ENCODE measurements at places on chromosomes 11 and 22.

GRCh38 chr11:14669958-14670357, 26.4 kb downstream of the PDE3B start:
- DNase-seq, result no peak

DNA sequence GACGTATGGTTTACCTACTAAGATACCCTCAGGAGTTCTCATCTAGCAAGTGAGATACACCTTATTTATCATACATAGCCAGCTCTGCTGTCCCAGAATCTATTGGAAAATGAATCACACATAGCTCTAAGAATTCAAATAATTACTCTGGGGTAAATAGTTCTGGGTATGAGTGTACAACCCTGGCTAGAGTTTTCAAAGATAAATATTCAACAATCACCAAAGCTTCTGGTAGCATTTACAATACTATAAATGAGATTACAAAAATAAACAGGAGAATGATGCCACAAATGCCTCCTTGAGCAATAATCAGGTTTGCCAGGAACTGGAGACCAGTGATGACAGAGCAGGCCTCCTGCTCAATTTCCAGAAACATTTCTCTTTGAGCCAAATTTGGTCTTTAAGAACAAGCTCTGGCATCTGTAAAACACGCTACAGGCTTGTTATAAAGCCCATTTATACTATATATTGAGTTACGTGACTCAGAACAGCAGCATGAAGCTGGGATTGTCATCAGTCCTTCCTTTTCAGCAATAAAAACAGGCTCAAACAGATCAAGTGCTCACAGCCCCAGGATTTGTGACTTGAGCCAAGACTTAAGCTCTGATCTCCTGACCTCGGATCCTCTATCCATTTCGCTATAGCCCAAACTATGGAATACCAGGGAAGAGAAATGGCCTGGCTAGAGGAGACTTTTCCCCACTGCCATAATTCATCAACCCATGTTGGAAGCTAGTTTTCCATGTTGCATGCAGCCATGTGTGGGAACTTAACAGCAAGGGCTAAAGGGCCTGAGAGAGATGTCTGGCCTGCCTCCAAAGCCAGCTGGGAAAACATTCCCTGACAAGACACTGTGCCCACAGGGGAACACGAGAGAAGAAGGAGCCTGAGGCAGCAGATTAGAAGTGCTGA, 19.7 kb downstream of the RAB30 start:
- DNase-seq, result peak; percentile 15

GRCh38 chr22:26398741-26399153, 30.3 kb upstream of the ASPHD2 start:
- DNase-seq, result peak; percentile 47

DNA sequence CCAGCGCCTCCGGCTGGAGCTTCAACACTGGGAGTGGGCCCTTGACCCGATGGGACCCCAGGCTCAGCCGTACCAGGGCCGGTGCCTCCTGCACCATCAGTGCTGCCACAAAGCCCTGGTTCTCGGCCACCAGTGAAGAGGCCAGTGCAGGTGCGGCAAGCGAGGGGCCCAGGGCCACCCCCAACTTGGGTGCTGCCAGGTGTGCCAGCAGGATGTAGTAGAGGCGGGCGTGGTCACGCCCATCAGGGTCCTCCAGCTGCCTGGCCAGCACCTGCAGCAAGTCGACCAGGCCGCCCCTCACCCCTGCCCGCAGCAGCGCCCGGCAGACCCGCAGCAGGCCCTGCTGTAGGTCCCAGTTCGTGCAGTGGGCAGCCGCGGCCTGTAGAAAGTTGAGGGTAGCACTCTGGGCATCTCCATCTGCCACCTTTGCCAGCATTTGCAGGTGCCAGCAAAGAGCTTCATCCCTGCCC, 2.3 kb downstream of the AP5B1 start:
- DNase-seq, result no peak

GRCh38 chr11:131800452-131800851, 430.0 kb downstream of the NTM start:
- DNase-seq, result no peak

- no peak for DNase-seq
Measured at GRCh38 chr11:110026858-110027626, 66.2 kb upstream of the ZC3H12C start.

GRCh38 chr11:86670181-86670580, 2.2 kb downstream of the ME3 start:
- DNase-seq, result no peak

GRCh38 chr22:47372111-47372581, 609.7 kb downstream of the TBC1D22A start:
- DNase-seq, result no peak

GRCh38 chr11:132346558-132347148, 976.2 kb downstream of the NTM start:
- no peak for DNase-seq

GRCh38 chr22:46744581-46744980, 6.5 kb upstream of the CERK start:
- no peak for DNase-seq

GRCh38 chr11:33248416-33248971, 8.7 kb upstream of the HIPK3 start:
- DNase-seq, result no peak

DNA sequence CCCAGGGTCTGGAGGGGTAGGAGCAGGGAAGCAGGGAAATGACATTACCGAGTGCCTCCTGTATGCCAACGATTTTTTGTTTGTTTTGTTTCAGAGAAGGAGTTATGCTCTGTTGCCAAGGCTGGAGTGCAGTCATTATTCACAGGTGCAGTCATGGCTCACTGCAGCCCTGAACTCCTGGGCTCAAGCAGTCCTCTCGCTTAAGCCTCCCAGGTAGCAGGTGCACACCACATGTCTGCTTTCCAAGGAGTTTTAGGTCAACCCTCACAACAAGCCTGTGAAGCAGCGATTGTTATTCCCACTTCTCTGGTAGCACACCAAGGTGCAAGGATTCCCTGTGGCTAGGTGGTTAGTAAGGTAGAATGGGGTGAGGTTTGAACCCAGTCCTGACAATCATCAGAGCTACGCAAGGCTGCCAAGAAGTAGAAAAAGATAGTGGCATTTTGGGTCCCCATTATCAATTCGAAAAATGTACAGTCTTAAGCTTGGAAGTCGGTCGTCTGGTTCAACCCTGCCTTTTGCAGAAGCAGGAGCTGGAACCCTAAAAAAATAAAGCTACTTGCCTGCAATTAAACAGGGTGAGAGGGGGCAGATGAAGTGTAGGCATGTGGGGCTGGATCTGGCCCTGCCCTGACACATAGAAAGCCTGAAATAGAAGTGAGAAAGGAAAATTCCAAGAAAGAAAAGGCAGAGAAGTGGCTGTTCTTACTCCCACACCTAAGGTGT, 9.1 kb downstream of the UCP3 start:
- no peak for DNase-seq

GRCh38 chr11:93128574-93128973, 69.2 kb downstream of the SLC36A4 start:
- no peak for DNase-seq

- no peak for DNase-seq
Measured at GRCh38 chr11:68321293-68322051, 9.1 kb downstream of the LRP5 start.

DNA sequence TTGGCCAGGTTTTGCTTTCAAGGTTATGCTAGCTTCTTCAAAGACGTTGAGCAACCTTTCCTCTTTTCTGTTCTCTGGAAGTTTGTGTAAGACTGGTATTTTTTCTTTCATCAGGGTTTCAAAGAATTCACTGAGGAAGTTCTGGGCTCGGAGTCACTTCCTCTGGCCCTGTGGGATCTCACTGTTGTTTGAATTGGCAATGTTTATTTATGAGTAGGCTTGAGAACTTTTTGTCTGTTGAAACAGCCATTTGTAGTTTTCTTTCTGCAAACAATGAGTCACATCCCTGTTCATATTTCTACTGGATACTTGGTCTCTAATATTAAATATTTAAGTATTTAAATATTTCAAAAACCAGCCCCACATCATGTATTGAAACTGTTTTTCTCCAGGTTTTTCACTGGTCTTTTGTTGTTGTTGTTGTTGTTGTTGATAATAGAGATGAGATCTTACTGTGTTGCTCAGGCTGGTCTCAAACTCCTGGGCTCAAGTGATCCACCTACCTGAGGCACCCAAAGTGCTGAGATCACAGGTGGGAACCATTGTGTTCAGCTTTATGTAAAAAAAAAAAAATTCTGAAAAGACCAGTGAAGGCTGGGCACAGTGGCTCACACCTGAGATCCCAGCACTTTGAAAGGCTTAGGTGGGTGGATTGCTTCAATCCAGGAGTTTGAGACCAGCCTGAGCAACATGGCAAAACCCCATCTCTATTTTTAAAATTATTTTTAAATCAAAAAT, 26.9 kb downstream of the SUSD2 start:
- DNase-seq, result no peak

DNA sequence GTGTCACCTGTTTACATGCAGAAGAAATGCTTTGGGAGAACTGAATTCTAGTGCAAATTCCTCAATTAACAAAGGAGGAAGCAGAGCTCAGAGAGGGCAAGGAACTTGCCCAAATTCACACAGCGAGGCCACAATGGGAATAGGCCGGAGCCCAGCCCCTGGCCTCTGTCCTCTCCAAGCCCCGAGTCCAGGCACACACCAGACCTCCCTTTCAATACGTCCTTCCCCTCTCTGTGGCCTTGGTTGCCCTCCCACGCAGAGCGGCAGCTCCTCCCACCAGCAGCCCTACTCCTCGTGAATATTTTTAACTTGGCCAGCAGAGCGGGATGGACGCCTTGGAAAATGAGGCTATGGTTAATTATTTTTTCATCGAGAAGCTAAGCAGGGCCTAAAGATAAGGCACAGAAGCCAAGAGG, 1.6 kb upstream of the CARD10 start:
- DNase-seq, result no peak

- DNase-seq, result no peak
Measured at GRCh38 chr11:33769542-33769941, 4.8 kb downstream of the FBXO3 start.

DNA sequence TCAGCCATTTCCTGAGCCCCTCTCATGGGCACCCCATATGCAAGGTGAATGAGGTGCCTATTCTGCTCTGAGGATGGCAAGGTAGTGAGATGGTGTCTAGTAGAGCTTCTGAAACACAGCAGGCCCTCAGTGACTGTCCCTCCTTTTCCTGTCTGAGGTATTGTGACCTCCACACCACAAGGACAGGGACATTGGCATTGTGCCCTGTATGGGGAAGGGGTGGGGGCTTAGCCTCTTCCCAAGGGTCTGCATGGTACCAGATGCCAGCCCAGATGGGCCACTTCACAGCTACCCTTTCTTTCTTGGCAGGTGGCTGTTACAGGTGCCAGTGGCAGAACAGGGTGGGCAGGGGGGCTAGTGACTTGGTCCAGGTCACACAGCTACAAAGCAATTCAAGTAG, 78.8 kb downstream of the CABIN1 start:
- no peak for DNase-seq

GRCh38 chr11:73205661-73206343, 12.3 kb upstream of the P2RY2 start:
- no peak for DNase-seq

DNA sequence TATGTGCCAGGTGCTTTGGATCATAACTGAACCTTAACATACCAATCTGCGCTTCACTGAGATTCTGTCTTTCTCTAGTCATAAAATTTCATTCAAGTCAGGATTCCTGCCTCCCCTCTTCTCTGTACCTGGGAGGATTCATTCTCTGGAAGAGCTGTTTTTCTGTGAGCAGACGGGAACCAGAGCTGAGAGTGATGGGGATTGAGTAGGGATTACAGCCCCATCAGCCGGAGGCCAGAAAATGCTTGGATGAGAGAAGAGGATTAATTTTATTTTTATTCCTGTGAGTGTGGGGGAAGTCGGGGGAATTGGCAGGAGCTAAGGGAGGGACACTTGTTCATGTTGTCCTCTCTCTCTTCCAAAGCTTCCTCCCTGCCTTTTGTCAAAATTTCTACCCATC, 4.7 kb downstream of the STX3 start:
- DNase-seq, result no peak

- DNase-seq, result no peak
Measured at GRCh38 chr11:127898422-127899365, 688.7 kb downstream of the ETS1 start.

DNA sequence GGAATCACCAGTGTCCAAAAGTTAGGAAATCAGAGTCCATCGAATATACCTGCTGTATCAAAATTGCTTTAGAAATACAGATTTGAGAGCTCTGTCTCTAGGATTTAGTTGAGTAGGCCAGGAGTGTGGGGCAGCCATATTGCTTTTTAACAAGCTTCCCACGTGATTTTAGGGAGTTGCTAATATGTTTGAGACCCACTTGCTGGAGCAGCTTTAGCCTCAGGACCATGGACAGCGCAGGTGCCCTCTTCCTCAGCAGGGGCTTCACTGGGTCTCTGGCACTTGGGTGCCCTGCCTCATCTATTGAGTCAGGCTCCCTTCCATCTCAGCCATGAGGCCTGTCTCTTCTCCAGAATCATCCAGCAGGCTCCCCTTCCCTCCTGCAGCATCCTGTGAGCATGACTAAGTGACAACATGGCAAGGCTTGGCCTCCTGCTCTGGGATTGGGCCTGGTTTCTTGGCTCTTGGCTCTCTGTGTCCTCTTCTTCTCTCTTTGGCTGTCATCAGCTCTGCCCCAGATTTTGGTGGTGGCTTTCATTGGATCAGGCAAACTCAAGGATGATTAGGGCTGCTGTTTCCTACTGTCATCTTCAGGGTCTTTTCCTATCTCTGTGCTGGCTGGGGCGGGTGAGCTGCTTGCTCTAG, 70.0 kb downstream of the SGSM1 start:
- no peak for DNase-seq

DNA sequence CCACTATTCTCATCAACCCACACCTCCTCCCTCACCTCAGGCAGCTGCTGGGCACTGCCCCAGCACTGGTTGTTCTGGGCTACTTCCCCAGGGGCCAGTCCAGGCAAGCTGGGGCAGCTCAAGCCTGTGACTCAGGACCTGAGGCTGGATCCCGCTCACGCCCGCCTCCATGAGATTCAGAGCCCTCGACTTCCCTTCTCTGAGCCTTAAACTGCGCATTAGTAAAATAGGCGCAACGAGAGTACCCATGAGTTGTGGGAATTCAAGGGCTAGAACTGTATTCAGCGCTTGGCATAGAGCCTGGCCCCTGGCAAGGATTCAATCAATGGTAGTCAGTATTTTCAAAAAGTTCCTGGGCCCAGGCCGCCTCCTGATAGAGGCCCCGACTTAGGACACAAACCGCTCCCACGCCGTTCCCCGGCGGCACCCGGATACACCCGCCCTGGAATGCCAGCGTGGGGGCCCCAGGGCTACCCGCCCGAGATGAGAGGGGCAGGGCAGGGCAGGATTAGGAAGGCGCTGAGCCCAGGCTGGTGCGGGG, 723 bp upstream of the CD82 start:
- no peak for DNase-seq

GRCh38 chr11:17400048-17400775, 11.8 kb upstream of the KCNJ11 start:
- DNase-seq, result no peak

- no peak for DNase-seq
Measured at GRCh38 chr11:106466521-106467080, 389.1 kb downstream of the AASDHPPT start.

GRCh38 chr11:62449451-62449851, 30.6 kb downstream of the SCGB1A1 start:
- no peak for DNase-seq

All from anterior cingulate cortex (tissue), 58 donors.